Ovary (tissue), 10 donors: ENCODE measurements at places on chromosomes 4 and X. TPM values are rescaled to one million over a fixed set of nuclear protein-coding genes. Genes with fewer than 3 reads are reported as not detected.

GRCh38 chr4:139951021-139951420, 203.0 kb downstream of the MAML3 start:
- DNase-seq = no peak

Gene SHISA3
- total RNA-seq = 0.46 TPM

- DNase-seq = peak; percentile 82
These were observed 239.4 kb upstream of the STK26 start for GRCh38 chrX:131783555-131784308.

Gene F9
- not detected for total RNA-seq
